ENCODE measurements at places on chromosomes 2 and 18. TPM values are rescaled to one million over a fixed set of nuclear protein-coding genes. Genes with fewer than 3 reads are reported as not detected.

IL1B gene
- not detected for total RNA-seq

DNA sequence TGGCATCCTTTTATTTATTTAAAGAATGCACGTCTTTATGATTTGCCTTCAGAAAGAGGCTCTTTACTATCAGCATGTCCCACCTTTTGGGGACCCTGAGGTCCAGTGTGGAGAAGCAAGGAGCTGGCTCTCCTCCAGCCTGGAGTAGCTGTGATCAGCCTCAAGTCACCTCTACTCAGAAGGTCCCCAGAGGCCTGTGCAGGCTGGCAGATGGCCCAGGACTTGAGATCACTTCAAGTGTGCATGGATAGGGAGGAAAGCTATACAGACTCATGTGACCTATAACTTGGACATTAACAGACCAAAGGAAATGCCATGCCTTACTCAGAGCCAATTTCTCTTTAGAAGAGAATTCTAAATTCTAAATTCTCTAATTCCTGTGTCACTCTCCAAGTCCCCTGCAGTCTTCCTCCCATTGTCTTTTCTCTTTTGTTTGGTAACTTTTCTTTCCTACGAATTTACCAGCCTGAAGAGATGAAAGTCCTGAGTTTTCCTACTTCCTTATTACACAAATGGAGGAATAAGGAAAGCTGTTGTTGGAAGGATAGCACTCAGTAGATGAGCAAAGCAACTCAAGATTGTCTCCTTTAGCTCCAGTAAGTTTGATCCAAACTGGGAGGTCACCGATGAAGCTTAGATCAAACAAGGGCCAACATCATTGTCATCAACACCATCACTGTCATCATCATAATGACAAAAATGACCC, 163.9 kb downstream of the GFPT1 start:
- ATAC-seq: no peak

DNA sequence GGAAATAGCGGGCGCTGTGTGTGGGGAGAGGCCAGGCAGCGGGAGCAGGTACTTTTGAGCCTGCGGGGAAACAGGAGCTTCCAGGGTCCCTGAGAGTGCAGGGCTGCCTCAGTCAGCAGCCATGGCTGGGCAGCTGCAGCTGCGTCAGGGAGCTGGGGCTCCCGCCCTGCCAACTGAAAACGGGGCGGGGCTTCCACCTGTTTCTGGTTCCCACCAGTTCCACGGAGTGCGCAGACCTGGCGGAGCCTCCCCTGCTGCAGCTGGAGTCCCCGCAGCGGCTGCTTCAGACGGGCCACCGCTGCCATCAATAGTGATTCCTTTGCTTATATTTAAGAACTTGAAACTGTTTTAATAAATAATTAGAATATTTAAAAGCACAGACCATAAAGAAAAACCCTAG, 30.6 kb upstream of the RPRM start:
- ATAC-seq: no peak

GRCh38 chr2:109247812-109248211, 118.8 kb downstream of the SH3RF3 start:
- ATAC-seq: no peak

- peak; percentile 81 for ATAC-seq
Measured at GRCh38 chr2:15984368-15985255, 44.3 kb downstream of the MYCN start.

- ATAC-seq: no peak
Measured at GRCh38 chr2:68744366-68744912, 9.8 kb downstream of the ARHGAP25 start.

DNA sequence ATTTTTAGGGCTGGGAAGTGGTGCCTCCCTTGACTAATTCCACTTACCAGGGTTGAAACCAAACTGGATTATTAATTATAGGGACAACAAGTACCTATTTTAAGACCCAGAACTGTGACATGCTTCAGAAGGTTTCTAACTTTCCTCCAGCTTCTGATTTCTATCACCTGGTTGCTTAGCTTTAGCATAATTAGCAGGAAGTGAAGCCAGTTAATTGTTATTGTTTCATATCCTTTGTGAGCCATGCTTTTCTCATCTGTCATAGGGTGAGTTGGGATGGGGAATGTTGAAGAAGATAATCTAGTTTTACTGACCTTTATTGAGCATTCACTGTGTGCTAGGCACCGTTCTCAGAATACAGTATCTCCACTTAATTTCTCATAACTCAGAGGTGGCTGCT, 3.2 kb downstream of the YPEL5 start:
- no peak for ATAC-seq

DNA sequence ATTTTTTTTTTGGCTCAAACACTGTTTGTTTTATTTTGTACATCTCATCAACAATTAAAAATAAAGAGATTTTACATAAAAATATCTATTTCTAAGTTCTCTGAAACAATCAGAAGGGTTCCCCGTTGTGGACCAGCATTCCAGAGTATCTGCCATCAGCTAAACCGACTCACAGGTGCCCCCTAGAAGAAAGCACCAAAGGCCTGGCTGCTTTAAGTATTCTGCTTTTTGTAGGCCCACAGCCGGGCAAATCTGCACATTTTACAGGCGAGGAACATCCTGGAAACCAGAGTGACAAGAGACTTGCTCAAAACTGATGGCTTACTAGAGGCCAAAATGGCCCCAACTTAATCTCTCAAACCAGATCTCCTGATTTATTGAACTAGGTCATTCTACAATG, 82.2 kb upstream of the SETBP1 start:
- ATAC-seq: no peak

DNA sequence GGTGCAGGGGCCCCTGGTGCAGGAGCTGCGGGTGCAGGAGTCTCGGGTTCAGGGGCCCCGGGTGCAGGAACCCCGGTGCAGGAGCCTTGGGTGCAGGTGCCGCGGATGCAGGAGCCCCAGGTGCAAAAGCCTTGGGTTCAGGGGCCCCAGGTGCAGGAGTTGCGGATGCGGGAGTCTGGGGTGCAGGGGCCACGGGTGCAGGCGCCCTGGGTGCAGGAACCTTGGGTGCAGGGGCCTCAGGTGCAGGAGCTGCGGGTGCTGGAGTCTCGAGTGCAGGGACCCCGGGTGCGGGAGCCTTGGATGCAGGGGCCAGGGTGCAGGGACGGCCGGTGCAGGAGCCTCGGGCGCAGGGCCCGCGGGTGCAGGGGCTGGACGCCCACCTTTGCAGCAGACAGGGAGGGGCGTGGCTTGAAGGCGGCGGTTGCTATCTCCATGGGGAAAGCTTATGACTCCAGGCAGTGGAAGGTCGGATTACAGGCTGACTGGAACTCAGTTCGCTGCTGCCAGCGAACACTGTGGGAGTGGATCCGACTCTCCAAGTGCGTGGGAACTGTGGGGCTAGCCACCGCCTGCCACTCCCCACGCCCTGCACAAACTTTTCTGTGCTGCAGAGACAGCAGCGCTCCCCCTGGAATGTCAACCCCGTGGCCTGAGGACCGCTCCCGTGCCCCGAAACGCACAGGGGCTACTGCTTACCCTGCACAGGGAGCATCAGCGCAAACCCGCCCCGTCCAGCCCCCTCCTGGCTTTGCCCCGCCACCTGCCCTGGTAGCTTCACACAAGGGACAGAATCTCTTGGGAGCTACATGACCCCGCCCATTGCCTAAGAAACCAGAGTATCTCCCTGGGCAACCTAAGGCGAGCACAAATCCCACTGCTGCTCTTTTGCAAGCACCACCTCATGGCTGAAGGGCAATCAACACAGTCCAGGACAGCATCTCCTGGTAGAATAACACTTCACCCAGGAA, 40.3 kb downstream of the COPS9 start:
- ATAC-seq: no peak

DNA sequence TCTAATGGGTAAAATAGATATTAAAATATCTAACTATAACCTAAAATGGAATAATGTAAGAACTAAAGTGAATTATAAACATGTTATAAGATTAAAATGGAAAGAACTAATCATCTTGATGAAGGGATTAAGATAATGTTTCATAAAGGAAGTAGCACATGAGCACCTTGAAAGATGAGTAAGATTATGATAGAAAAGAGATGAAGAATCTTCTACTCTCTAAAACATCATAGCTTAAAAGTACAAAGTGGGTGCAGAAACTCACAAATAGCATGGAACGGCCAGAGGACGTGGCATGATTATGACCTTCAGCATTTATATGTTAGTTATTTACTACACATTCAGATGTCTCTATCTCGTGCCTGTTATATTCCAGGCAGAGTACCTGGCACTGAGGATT, 76.2 kb upstream of the COL5A2 start:
- ATAC-seq: no peak
